ENCODE measurements at places on chromosomes 4 and X.

GRCh38 chrX:129667412-129667811 is 12.7 kb upstream of the APLN start:
- DNase-seq = no peak

GRCh38 chrX:38974542-38974941 is 173.3 kb downstream of the MID1IP1 start:
- DNase-seq = no peak

GRCh38 chr4:78975865-78976264 is 36.6 kb upstream of the PAQR3 start:
- no peak for DNase-seq

- DNase-seq = no peak
Measured at GRCh38 chr4:151806511-151806927, 45.7 kb upstream of the GATB start.

- DNase-seq = no peak
Measured at GRCh38 chrX:17919896-17920446, 58.9 kb upstream of the RAI2 start.

DNA sequence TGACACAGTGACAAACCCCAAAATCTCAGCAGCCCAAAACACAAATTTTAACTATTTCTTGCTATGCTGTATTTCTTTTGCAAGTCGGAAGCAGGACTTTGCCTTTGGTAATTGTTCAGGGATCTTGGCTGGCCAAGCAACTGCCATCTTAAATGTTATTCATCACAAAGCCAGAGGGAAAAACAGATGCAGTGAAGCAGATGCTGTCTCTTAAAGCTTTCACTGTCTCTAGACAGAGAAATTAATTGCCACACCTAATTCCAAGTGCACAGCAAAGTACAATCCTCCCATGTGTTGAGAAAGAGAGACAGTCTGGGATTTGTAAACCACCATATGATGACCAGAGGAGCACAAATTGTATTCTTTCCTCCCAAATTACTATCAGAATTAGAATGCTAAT is 30.0 kb upstream of the GALNT7 start:
- no peak for DNase-seq

GRCh38 chr4:110876866-110877265 is 254.0 kb upstream of the PITX2 start:
- no peak for DNase-seq

DNA sequence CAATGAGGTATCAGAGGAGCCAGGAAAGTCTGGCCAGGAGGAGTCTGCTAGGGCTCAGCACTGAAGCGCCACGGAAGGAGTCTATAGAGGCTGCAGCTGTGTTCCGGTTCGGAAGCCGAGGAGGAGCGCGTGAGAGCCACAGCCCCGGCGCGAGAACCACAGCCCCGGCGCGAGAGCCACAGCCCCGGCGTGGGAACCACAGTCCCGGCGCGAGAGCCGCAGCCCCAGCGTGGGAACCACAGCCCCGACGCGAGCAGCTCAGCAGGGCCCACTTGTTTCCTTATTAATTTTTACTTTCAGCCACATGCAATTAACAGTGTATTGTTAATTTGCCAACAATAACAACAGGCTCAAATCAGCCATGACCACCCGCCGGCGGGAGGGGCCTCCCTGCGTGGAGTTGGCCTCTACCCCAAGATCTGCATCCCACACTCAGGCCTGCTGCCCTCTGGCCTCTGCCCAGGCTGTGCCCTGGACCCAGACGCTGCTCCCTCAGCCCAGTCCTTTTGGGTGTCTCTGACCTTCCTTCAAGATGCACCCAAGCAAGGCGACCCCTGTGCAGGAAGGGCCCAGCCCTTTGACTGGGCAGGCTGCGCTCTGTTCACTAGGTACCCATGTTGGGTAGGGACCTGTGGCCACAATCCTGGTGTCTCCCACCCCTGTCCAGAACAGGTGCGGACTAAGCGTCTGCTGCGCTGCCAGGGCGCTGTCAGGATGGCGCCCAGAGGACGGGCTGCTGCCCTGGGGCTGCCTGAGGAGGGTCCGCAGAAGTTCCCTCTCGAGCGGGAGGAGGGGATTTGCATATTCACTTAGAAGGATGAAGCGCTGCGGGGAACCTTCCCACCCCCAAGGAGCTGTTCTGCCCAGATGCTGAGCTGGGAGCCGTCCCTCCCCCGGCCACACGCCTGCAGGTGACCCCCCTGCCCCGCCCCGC is 113.8 kb downstream of the ADRA2C start:
- DNase-seq = no peak

GRCh38 chrX:117771384-117771783 is 345.2 kb downstream of the KLHL13 start:
- no peak for DNase-seq

DNA sequence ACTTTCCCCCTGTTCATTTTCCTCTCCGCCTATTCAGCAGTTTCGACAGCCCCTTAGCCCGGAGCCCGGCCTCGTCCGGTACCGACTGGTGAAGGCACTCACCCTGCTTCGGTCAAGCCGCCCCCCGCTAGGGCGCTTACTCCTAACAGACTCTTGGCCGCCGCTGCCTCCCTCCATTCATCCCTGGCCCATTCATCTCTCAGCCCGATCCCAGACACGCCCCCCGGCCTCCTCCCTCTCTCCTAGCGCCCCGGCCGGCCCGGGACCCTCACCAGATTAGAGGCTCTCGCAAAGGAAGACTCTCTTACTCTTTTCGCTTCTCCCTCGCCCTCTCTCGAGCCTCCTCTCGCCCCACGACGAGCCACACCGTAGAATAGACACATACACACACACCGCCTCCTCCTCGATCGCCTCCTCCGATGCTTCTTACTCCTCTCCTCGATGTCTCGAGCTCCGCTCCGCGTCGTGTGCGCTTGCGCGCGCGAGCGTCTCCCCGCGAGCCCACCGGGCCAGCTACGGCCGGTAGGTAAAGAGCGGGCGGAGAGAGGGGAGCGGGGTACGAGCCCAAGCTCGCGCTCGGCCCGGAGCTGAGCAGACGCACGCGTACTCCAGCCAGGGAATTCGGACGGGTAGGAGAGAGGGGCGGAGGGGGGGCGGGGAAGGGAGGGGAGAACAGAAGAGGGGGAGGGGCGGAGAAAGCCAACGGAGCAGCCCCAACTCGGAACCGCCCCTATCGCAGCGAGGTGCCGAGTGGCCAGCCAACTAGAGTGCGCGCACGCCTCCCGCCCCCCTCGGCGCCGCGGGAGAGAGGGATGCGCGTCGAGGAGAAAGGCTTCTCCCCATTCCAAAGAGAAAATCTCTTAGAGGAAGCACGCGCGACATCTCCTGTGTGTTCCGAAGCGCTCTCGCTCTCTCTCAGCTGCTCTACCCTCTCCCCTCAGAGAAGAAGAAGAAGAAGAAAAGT is at the start of gene WNK3:
TSS of gene WNK3 (minus strand) at position 633 of the 964 bp plus-strand sequence.
- peak; percentile 65 for DNase-seq

DNA sequence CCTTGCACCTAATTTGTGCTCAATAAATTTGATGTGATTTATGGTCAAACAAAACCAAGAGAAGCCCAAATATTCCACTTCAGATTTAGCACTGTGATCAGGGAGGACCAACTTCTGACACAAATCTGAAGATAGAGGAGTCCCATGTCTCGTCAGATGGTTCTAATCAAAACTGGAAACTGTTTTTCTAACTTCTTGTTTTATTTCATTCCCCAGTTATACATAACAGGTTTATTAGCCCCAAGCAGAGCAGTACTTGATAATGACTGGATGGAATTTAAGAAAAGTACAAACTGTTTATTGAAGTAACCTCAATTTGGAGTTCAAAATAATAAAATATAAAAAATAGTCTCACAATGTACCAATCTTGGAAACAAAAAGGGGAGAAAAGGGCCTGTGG is 310.3 kb downstream of the LDB2 start:
- DNase-seq = no peak

GRCh38 chr4:138112389-138112788 is 129.8 kb downstream of the SLC7A11 start:
- DNase-seq = no peak

DNA sequence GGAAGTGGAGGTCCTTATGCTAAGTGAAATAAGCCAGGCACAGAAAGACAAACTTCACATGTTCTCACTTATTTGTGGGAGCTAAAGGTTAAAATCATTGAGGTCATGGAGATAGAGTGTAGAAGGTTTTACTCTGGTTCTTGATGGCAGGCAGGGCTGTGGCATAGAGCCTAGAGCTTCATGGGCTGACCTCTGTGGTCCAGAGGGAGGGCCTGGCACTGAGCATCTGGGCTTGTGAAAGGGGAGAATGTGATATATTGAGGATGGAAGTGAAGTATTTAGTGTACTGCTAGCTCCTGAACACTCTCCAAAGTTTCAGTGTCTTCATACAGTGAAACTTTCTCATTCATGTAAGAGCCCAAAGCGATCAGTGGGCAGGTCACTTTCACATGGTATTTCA is 71.3 kb upstream of the ANXA3 start:
- no peak for DNase-seq

DNA sequence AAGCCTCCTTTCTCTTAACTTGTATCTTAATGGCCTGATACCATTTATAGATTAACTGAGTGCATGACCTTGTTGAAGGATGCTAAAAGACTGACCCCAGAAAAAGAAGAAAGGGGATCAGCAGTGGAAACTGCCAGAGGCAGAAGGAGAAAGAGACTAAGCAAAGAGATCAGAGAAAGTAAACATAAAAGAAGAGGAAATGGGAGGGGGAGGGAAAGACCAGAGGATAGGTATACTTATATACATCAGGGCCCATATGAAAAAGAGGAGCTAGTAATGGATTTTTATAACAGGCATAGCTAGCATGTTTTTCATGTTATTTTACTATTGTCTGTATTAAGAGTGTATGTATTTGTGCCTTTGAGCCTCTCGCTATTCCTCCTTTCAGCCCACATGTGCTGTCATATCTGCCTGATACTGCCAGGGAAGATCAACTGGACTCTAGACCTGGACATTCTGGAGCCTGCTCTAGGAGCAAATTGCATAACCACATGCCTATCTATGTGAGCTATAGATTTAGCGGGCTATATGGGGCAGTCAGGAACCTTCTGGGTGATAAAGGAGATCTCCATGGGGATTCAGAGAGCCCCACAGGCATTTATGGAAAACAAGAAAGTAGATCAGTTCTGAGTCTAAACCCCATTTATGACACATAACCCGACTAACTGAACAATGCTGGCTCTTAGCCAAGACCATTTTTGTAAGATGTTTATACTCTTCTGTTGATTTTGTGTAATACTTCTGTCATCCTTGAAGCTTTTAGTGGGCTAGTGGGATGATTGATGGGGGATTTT is 13.4 kb upstream of the SNX12 start:
- DNase-seq = no peak

DNA sequence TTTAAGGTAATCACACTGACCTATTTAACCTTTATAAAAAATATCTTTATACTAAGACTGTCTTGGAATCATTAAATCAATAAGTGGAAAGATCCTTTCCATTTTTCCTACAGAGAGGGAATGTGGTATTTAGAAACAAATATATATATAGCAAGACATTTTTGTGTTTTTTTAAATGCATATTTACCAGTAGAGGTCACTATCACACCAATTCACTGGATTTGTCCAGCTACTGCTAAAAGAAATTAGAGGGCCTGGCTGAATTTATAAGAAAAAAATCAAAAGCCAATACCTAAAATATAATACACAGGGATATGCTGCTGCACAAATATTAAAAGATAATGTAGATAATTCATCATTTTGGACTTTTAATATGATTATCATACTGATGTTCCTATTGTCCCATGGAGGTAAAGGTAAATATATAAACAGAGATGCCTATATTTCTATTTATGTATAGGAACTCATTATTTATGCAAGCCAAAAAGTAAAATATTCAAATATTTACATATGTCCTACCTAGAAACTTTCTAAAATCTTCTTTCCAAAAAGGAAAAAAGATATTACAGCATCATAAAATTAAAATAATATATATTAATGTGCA is 69.5 kb downstream of the PDE5A start:
- no peak for DNase-seq

GRCh38 chrX:71067712-71068043 is 456 bp downstream of the SNX12 start:
- no peak for DNase-seq

DNA sequence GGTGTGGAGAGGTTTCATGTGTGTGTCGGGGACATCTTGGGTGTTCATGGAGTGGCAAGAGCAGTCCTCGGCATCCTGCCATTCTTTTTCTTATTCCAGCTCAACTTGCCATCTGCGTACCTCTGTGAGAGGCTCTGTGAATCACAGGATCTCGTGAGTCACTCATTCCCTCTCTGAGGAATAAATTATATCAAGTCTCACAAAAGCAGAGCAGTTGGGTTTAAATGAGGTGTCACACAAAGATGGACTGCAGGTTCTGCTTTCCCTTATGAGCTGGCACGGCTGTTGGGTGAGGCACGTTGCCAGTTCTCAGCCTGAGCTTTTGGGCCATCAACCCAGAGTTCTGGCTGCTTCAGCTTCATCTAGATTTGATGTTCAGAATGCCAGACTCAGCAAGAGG is 6.8 kb upstream of the OCIAD2 start:
- DNase-seq = no peak

GRCh38 chr4:142016031-142016430 is 379.6 kb downstream of the IL15 start:
- DNase-seq = no peak

- no peak for DNase-seq
Measured at GRCh38 chr4:27534488-27534887, 673.8 kb downstream of the STIM2 start.

GRCh38 chrX:97446298-97446882 is 562.7 kb downstream of the RPA4 start:
- no peak for DNase-seq

DNA sequence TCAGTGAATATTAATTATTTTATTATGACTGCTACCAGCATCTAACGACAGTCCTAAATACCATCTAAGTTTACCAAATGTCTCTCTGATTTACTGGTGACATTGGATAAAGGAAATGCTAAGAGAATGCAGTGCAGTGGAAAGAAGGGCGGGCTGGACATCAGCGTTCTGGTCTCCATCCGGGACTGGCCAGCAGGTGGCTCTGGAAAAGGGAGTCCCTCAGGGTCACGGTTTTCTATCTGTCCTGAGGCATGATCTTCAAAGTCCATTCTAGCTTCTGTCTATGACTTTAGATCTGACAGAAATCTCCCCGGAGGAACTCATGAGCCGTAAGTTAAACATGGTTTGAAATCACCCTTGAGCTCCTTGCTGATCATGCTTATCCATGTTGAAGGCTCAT is 3.3 kb downstream of the TRIM2 start:
- no peak for DNase-seq

- no peak for DNase-seq
Measured at GRCh38 chrX:14508025-14508690, 21.2 kb upstream of the GLRA2 start.

DNA sequence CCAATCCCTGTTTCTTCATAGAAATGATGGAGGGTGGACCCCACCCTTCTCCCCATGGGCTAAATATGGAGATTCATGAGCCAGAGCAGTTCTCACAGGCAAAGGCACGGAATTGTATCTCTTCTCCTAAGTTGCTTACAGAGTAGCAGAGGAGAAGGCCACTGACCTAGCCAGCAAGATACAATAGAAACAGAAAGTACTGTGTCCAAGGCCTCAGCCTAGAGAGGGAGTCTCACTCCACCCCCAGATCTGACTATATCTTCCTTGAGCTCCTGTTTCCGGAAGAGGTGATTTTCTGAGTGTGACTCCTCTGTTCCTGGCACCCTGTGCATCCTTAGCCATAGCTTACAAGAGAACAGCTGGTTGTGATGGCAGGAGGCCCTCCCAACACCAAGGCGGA is at the start of gene FATE1:
TSS of gene FATE1 (plus strand) at position 284 of the 400 bp plus-strand sequence. CDS start at position 369, 85 bp downstream.
- no peak for DNase-seq

Data from substantia nigra (tissue), 51 donors.